ENCODE measurements at places on chromosomes 4 and X.

DNA sequence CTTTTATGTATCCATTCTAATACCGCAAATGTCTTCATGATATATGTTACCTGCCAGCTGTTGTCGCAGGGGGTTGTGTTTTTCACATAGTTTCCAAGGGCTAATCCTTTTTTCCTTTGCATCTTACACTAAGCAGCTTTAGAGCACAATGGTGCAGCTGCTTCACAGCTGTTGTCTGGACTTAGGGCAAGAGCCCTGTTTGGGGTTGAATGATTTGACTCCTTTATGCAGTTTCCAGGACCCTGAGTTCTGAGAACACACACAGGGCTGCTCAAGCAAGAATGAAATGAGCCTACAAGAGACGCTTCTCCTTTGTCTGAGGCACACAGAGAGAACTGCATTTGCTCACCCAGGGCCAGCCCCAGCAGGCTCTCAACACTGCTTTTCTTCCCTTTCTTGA, 20.2 kb downstream of the CCNG2 start:
- DNase-seq = no peak

GRCh38 chr4:4871242-4871572, 11.7 kb downstream of the MSX1 start:
- no peak for DNase-seq

GRCh38 chrX:12891171-12891570, 15.2 kb upstream of the TLR8 start:
- DNase-seq = no peak

- no peak for DNase-seq
Observed at GRCh38 chrX:8179656-8180055, 8.6 kb upstream of the VCX2 start.

DNA sequence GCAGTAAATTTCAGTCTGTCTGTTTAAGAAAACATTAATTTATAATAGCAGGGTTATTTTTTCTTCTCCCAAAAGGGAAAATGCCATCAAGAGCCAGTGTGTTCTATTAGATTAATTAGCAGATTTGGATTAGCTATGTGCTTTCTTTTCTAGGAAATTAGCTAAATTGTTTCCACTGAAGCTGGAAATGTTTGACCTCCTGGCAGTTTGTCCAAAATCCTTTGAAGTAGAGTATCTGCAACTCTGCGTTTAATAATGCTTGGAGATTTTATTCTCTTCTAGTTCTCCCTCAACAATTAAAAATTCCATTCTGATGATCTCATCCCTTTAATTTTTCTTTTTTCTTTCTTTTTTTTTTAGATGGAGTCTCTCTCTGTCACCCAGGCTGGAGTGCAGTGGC, 27.1 kb upstream of the HOPX start:
- no peak for DNase-seq

DNA sequence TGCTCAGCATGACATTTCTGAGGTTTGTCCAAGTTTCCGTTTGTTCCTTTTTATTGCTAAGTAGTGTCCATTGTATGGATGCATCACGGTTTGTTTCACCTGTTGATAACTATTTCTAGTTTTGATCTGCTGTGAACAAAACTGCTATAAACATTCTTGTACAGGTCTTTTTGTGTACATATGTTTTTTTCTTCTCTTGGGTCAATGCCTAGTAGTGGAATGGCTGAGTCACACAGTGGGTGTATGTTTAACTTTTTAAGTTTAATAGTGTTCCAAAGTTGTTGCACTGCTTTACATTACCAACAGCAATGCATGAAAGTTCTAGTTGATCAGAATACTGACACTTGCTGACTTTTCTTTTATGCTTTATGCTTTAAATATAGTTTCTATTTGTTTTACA, 76.7 kb downstream of the MAOB start:
- no peak for DNase-seq

Measured in stimulated activated CD8-positive, alpha-beta memory T cell treated with anti-CD3 and anti-CD28 coated beads, Interleukin-4, amount 100 ng/mL, for 4 hours (primary cell).